ENCODE measurements at places on chromosomes 7 and 10.

DNA sequence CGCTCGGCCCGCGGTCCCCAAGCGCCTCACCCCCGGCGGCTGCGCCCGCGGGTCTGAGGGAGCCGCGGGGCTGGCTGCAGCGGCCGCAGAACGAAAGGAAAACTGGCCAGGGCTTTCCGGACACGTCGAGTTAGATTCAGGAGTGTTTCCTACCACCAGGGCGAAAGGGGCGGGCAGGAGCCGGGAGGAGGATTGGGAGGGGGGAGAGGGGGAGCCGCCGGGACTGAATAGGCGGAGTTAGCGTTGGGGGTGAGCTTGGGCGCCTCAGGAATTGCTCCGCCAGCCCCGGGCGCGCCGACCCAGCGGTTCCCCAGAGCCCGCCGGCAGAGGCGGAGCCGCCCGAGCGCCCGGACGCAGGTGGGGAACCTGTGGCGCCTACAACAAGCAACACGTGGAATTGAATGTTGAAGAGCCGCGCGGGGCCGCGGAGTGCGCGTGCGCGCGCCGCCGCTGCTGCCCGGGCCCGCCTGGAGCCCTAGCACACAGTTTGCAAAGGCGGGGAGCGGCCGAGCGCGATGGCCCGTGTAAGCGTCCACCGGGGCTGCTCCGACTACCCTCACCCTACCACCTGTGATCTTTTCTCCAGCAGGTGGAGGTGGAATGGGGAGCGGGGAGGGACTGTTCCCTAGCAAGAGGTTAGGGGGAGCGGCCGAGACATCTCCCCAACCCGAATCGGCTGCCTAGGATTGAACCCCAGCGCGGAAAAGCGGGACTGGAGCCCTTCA lies at the start of gene CADPS2:
TSS of gene CADPS2 (minus strand) at position 104 of the 725 bp plus-strand sequence. CDS start 123 bp downstream, outside the sequence.
- peak; percentile 74 for DNase-seq

DNA sequence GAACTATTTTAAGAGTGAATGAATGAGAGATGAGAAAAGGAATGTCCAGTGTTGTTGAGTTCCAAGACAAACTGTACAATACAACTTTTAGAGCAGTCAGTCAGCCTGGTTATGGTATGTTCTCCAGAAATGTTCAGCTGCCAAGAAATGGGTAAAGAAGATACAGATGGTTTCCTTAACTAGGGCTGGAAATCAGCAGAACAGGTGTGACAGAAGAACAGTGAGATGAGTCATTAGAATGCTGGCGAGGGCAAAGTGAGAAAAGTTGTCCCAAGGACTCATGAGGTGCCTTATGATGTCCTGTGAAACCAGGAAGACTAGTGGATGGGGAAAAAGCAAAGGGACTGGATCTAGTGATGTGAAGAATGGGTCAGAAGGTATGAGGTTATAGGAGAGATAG lies 20.8 kb upstream of the SEPTIN7 start:
- no peak for DNase-seq

DNA sequence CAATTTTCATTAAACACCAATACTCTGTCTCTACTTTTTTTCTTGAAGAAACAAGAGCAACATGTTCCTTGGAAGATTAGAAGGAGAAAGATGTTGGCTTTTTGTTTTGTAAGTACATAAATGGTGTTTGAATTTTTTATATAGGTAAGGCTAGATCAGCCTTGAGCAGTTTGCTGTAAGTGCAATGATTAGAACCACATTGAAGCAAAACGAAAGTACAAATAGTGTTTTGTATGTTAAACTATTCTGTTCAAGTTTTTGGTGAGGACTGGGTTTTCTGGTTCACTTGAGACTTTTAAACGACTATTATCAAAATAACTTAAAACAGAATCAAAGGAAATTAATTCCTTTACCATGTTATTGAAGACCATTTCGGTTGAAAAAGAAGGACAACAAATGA lies 162.9 kb upstream of the NRP1 start:
- DNase-seq = no peak

DNA sequence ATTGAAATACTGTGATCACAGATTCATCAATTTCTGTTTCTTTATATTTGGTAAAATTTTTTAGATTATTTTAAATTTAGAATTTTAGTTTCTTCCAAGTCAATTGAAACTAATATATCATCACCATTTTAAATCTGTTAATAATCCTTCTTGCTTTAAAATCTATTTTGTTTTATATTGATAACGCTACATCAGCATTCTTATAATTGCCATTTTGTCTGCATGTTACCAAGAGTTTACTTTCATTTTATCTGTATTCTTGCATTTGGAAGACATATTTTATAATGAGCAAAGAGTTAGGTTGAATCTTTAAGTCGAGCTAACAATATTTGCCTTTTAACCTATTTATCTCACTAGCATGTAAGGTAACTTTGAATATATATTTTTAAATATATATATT lies 890.6 kb downstream of the DNAJB9 start:
- no peak for DNase-seq

GRCh38 chr7:141945356-141945755 lies 1.4 kb downstream of the CLEC5A start:
- DNase-seq = no peak

DNA sequence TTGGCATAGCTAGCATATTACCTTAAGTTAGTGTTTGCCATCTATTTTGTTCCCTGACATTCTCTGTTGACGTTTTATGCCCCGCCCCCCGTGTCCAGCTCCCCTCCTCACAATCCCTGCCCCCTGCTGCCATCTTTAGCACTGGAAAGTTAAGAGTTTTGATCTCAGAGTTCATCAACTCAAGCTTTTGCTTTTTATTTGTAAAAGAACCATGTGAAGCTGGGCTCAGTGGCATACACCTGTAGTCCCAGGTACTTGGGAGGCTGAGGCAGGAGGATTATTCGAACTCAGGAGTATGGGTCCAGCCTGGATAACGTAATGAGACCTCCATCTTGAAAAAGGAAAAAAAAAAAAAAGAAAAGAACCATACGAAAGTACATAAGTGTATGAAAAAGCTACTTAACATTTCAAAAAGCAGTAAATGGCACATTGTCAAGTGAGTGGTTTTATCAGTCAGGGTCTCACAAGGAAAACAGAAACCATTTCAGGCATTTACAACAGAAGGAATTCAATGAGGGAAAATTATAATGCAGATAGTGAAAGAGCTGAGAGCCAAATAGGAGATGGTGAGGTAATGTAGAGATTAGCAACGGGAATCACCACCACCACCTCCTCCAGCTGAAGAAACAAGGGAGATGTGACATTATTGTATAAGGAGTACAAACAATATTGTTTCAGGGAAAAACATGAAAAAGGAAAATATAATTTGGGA lies 64.9 kb downstream of the MCU start:
- no peak for DNase-seq

GRCh38 chr7:17136126-17136525 lies 162.3 kb upstream of the AHR start:
- no peak for DNase-seq

GRCh38 chr7:10211016-10211415 lies 762.7 kb upstream of the PHF14 start:
- no peak for DNase-seq

DNA sequence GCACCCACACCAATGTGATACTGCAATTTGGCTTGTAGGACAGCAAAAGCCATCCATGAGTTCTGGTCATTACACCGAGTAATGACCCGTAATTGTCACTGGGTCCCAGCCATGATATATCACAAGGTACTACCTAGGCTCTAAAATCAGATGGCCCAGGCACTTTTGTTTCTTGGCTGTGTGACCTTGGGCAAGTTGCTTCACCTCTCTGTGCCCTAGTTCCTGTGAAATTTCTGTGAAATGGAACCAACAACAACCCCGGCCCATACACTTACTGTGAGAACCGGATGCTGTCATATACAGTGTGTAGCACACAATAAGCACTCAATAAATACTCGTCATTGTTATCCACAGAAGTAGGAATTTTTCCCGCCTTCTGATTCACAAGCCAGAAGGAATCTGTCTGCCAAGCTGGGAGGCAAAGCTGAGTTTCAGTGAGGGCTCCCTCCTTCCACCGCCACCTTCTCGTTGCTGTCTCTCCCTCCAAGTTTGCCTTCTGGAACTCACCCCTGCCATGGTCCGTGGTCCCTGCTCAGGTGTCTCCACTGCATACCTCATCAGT lies 6.4 kb upstream of the CYTH3 start:
- no peak for DNase-seq

GRCh38 chr7:77415823-77416620 lies at the start of gene GSAP:
Gene GSAP (minus strand): TSS chr7:77416349. CDS start chr7:77416321, 28 bp downstream.
- DNase-seq = no peak

DNA sequence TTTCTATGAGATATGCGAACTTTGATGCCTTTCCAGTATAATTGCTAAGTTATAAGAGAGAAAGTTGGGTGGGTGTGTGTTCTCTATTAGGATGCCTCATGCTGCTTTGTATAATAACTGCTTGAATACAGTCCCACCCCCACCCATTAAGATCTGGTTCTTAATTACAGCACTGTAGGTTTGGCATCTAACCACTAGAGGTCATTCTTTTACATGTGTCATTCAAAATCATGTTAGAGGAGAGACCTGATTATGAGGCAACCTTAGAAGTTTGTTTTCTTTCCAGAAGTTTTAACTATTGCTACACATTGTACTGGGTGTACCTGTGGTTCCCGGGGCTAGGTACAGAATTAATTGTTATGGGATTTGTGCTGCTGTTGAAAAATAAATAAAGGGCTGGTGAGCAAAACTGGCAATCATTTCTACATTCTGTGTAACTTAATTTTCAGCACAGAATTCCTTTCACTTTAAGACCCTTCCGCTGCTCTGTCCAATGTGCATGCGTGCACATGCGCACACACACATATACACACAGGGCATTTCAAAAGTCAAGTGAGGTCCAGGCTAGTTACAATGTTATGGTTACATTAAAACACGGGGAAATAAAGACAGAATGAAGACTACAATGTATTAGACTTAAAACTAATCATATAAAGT lies 1156.3 kb downstream of the SORCS3 start:
- peak; percentile 34 for DNase-seq

DNA sequence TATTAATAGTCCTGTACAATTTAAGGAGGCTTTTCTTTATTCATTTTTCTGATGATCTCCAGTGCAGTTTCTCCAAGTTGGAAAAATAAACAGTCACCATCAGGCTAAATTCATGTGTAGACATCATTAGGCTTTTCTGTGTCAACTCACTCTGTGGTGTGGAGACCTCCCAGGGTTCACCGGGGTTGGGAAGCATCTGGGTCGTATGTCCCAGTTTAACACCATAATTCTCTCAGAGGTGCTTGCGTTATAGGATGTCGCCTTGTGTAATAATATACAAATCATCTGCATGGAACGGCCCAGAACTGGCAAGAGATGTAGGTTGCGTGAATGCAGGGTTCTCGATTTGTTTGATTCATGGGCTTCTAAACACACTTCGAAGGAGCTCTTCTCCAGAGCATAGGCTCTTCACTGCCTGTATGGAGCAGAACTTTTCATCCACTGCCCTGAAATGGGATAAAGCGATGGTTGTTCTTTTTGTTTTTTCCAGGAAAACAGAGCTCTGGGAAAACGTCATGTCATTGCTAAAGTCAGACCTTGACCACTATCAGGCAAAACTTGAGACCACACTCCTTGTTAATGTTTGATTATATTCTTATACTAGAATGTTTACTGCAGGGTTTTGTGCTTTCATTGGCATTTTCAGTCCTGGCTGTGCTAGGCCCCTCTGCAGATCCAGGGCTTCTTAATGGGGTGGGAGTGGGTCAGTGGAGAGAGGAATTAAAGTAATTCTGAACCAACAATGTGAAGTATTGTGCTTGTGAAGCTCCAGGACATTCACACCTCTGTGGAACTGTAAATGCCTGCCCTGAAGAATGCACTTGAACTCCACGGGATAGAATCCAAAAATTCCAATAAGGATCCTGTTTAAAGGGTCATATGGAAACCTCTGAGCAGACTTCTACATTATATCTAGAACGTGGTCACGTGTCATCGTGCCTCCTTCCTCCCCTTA lies 172.8 kb downstream of the TRIL start:
- no peak for DNase-seq

DNA sequence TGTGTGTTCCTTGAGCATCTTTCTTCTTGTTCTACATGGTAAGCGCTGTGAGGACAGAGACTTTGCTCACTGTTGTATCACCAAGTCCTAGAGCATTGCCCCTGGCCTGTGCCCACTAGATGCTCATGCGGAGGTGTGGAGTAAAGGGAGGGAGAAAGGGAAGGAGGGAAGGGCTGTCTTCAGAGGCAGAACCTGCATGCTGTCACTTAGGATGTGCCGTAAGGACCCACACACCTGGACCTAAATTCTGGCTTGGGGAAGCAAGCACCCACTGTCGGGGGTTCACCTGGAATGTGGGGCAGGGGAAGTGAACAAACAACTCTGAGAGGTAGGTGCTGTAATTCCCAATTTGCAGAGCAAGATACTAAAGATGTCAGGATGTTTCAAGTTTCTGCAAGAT lies 129.5 kb downstream of the PTPN20 start:
- DNase-seq = no peak

DNA sequence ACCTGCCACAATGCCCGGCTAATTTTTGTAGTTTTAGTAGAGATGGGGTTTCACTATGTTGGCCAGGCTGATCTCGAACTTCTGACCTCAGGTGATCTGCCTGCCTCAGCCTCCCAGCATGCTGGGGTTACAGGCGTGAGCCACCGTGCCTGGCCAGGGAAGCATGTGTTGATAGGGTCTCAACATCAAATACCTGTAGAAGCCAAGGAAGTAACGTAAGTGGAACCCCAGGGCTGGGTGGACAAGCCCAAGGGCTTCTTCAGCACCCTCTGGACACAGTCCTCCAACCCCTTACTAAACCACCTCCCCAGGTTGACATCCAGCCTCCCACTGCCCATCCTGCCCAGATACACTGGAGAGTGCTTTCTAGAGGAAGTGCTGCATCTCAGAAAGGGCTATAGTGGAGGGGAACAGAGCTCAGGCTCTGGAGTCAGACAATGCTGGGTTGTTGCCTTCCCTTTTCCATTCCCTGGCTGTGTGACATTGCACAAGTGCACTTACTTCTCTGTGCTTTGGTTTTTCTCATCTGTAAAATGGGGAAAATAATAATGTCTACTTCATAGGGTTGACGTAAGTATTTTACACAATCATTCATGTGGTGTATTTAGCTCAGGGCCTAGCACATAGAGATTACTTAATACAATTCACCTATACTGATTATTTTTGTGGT lies 73.9 kb upstream of the KAT6B start:
- DNase-seq = no peak

GRCh38 chr10:110069502-110069982 lies 61.8 kb downstream of the ADD3 start:
- no peak for DNase-seq

GRCh38 chr10:110336111-110336721 lies 31.5 kb upstream of the SMNDC1 start:
- no peak for DNase-seq

DNA sequence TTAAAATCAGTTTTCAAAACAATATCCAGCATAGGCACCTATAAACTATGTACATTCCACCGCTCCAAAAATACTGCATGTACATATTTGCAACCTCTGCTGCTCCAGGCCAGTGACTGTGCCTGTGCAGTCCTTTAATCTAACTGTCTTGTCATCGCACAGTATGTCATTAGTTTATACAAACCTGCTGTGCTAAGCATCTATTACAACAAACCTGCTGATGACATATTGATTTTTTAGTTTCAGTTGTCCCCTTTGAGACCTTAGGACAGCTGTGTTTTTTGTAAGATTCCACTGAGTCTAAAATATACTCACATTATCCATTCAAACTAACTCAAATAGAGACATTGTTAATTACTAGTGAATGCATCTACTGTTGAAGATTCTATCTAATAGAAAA lies 33.1 kb downstream of the SEMA3C start:
- no peak for DNase-seq

All from left renal cortex interstitium (tissue), 4 donors.